ENCODE measurements at places on chromosomes 3 and 15.
A peak's percentile ranks its signal among the peaks of the same experiment; 100 is the strongest.

- no peak for DNase-seq
Observed at GRCh38 chr15:25812073-25812472, 51.1 kb downstream of the ATP10A start.

GRCh38 chr15:60726576-60726975, 247.6 kb upstream of the ICE2 start:
- no peak for DNase-seq

DNA sequence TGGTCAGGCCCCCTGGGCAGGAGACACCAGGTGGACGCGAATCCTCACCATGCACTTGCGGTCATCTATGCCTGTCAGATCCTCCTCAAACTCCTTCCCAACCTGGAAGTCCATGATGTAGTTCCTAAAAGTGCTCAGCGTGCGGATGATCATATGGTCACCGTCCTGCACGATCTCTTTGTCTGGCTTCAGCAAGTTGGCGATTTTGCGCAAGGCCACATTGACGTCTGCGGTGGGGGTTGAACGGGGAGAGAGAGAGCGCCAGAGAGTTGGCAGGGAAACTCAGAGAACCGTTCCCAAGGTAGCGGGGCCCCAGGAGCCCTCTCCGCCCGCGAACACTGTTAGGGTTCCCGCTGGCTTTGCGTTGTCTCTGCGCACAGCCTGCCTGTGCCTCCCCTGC, 809 bp downstream of the RBP1 start:
- DNase-seq: no peak

- no peak for DNase-seq
Observed at GRCh38 chr3:12409684-12410596, 74.3 kb upstream of the TSEN2 start.

DNA sequence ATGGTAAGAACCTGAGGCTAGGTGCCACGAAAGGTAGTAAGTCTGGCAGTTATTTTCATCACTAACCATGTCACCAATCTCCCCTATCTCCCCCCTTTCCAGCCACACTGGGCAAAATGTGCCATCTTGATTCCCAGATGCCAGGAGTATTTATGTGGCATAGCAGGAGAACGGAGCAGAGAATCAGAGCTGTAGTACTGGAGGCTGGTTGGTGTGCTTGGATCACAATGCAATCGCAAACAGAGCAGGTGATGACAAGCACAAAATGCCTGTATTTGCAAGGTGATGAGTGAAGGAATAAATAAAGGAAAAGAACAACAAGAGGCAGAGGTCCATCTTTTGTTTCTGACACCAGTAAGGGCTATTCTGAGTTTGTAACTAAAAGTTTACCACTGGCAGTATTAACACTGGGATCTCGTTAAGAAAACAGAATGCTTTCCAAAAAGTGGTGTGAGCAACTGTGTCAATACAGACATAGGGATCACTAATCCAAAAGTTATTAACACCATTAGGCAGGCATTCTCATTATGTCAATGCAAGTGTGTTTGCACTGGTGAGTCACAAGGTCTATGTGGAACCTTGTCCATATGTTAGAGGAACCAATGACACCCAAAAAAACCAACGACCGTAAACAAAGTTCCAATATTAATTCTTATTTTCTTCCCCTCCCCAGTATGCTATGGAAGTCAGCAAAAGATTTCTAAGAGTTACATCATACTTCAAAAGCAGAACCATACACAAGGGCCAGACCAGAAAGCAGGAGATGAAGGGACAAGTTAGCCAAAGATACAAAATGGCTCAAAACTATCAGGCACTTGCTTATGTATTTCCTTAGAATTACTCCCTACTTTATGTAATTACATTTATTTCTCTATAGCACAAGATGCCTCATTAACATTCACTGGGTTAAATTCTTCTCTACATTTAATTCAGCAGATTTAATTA, 556.6 kb downstream of the FOXP1 start:
- DNase-seq: no peak

DNA sequence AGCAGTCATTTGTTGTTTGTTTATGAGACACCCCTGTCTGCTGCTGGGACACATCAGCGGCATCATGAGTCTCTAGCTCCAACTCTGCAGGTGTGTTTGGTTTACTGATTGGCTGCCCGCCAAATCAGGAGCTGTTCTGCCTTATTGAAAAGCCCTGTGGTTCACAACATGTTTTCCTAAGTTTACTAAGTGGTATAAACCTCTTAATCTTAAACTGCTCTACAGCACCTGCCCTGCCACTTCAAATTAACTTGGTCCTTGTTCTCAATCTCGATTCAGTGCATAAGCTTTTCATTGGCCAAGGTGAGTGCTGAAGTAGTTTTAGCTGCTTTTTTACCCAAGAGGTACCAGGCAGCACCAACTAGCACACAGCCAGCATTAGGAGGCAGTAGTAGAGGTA, 77.8 kb upstream of the WDR72 start:
- DNase-seq: no peak

DNA sequence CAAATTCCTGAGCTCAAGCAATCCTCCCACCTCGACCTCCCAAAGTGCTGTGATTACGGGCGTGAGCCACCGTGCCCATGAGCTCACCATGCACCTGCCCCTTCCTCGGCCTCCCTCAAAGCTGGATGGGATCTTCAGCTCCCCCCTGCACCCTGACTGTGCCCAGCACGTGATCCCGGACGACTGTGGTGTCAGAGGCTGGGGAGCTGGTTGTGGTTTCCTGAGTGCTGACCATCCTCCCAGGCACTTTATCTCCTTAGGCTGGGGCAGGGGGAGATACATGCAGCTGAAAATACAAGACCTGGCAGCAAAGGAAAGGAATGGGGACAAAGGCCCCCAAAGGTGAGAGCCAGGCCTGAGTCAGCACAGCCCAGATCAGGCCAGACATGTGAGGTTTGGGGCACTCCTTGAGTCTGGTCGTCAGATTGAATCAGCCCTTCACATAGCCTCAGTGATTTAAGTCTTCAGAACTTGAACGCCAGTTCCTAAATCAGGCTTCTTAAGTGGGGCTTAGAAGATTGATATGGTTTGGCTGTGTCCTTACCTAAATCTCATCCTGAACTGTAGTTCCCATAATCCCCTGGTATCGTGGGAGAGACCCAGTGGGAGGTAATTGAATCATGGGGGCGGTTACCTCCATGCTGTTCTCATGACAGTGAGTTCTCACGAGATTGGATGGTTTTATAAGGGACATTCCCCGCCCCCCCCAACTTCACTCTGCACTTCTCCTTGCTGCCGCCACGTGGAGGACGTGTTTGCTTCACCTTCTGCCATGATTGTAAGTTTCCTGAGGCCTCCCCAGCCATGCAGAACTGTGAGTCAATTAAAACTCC, 35.8 kb downstream of the PRKCD start:
- no peak for DNase-seq

DNA sequence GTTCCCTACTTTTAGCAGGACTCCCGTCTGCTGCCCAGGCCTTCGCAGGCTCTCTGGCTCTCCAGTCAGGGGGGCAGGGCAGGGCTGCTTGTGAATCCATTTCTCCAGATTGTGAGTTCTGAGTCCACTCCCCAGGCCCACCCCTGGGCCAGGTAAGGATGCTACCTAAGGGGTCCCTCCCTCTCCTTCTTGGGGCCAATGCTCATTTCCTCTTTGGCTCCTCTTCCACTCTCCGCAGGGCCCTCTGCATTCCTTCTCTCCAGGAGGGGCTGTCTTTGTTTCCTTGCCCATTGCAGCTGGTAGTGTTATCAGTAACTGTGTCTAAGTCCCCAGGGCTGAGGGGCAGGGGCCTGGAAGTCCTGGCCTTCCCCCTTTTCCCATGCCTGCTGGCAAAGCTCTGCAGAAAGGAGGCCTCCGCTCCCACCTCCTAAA, 13.0 kb upstream of the CACNA2D2 start:
- DNase-seq: no peak

GRCh38 chr3:113287803-113288648, 76.7 kb downstream of the BOC start:
- DNase-seq: peak; percentile 27

- DNase-seq: no peak
Observed at GRCh38 chr3:126125341-126125740, 41.4 kb upstream of the SLC41A3 start.

- no peak for DNase-seq
Observed at GRCh38 chr3:56938530-56938929, 121.9 kb upstream of the SPATA12 start.

DNA sequence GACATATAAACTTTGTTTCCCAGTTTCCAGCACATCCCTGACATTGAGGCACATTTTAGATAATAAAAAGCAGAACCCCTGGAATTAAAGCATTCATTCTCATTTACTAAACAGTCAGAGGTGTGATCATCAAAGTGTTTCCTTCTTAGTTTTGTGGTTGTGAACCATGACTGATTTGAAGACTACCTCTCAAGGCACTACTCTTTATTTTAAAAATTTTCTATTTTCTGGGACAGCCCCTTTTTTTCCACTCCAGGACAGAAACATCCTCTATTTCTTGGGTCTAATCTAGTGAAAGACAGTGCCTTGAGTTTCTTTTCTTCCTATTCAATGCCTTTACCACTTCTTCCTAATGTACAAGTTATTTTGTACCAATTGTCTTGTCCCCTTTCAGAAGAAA, 5.2 kb downstream of the SST start:
- no peak for DNase-seq

GRCh38 chr3:161854232-161854771, 357.7 kb downstream of the OTOL1 start:
- DNase-seq: no peak

- DNase-seq: no peak
Observed at GRCh38 chr3:39665441-39665840, 144.0 kb upstream of the MYRIP start.

DNA sequence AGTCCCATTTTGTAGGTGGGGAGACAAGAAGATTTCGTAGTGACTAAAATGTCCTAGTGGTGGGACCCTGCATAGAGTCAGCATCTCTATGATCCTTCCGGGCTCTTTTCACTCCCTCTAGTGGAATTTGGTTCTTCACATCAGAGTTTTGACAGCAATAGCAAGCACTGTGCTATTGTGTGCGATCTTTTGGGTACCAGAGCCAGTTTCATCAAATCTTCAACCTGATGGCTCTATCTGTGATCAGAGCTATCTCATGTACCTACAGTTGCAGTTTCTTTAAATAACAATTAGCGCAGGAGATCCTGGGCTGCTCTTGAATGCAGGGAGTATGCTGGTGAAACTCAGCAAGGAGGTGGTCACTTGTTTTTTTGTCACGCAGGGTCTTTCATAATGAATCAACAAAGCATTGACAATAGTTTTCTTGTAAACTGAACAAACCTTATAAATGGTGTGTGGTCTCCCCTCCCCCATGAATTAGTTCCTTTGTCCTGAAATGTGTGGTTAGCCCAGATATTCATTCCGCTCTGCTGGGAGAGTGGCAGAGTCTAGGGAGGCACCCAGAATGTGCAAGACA, 257.2 kb upstream of the SOX2 start:
- DNase-seq: no peak

GRCh38 chr15:78810362-78811123, 721 bp downstream of the ADAMTS7 start:
- DNase-seq: no peak

- no peak for DNase-seq
Observed at GRCh38 chr15:56934269-56934668, 15.8 kb downstream of the TCF12 start.

DNA sequence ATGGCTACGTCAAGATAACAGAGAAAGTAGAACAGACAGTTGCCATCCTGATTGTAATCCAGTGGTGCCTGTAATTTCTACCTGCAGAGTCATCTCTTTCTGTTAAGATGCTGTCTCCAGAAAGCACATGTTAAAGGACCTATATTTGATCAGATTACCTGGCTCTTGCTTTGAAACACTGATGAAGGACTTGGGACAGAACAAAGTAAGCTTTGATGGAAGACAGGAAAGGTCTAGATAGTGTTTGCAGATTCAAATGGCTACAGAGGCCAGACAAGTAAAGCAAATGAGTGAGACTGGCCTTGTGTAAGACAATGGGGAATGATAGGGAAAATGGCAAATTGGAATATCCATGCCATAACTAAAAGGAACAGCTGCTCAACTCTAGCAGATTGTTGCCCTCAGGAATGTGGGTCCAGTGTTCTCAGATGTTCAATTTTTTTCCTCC, 1.8 kb upstream of the GSK3B start:
- DNase-seq: no peak

- no peak for DNase-seq
Observed at GRCh38 chr15:26097216-26097615, 234.1 kb upstream of the ATP10A start.

DNA sequence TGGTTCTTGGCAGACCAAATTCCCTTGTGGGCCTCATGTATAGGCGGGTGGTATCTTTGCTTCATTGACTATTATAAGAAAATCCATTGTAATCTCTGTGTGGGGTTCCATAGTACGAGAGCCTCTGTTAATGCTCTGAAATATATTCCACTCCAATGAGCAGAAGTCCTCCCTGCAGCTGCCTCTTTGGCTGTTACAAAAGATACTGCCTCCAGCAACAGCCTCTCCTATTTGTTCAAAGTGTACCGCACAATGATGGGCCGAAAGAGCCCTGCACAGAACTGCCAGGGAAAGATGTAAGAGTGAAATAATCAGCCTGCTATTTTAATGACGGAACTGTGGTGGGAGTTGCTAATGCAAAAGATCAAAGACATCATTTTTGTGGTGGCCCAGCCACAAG, 48.9 kb downstream of the GRK7 start:
- DNase-seq: no peak

GRCh38 chr15:50353251-50353974, 1.6 kb downstream of the GABPB1 start:
- no peak for DNase-seq

GRCh38 chr3:69691860-69692259, 47.4 kb upstream of the MITF start:
- DNase-seq: no peak

DNA sequence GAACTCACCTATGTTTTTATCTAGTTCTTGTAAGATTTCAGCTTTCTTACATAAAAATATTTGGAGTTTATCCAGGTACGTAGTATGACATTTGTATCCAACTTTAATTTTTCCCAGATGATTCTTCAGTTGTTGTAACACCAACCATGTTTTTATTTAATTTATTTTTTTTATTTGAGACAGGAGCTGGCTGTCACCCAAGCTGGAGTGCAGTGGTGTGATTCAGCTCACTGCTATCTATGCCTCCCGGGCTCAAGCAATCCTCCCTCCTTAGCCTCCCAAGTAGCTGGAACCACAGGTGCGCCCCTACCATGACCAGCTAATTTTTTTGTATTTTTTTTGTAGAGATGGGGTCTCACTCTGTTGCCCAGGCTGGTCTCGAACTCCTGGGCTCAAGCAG, 6.6 kb downstream of the XYLB start:
- no peak for DNase-seq

- no peak for DNase-seq
Observed at GRCh38 chr3:63349583-63350573, 71.8 kb downstream of the SYNPR start.

- DNase-seq: no peak
Observed at GRCh38 chr3:122758877-122759560, 34.6 kb downstream of the HSPBAP1 start.

Data from stimulated activated CD8-positive, alpha-beta memory T cell treated with anti-CD3 and anti-CD28 coated beads, Interleukin-12 subunit alpha, Interleukin-12 subunit beta, amount 100 ng/mL, for 1 hour (primary cell).